ENCODE measurements at places on chromosomes 4 and X. TPM values are rescaled to one million over a fixed set of nuclear protein-coding genes. Genes with fewer than 3 reads are reported as not detected.

The LDB2 gene
- polyA plus RNA-seq, result 11.6 TPM

The TCEAL6 gene
- 2.2 TPM for polyA plus RNA-seq

The NDNF gene
- 0.19 TPM for polyA plus RNA-seq

The DMD gene
- polyA plus RNA-seq, result 9.1 TPM

The MUC7 gene
- polyA plus RNA-seq, result not detected
